Hindlimb muscle (tissue), 1 donor: ENCODE measurements at places on chromosomes 3 and 15. TPM values are rescaled to one million over a fixed set of nuclear protein-coding genes. Genes with fewer than 3 reads are reported as not detected.

GPR62 gene
- 0.67 TPM for polyA plus RNA-seq

COLQ gene
- polyA plus RNA-seq, result 17.8 TPM

CYP1A2 gene
- polyA plus RNA-seq, result not detected

OSBPL10 gene
- 10.9 TPM for polyA plus RNA-seq

DNA sequence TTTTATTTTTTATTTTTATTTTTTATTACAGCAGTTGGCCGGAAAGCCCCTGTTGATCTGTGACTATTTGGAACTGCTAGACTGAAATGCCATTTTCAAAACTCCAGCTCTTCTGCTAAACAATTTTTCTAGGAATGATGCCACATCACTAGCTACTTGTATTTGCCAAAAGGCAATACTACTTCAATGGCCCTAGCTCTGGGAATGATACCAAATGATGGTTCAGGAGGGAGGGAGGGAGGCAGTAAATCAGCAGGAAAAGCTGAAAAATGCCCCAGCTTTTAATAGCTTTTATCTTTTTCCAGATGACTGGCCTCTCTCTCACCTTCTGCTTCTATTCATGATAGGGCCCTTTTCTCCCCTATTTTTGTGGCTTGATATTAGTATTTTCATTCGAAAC lies 2.6 kb upstream of the CHL1 start:
- no peak for DNase-seq

DNA sequence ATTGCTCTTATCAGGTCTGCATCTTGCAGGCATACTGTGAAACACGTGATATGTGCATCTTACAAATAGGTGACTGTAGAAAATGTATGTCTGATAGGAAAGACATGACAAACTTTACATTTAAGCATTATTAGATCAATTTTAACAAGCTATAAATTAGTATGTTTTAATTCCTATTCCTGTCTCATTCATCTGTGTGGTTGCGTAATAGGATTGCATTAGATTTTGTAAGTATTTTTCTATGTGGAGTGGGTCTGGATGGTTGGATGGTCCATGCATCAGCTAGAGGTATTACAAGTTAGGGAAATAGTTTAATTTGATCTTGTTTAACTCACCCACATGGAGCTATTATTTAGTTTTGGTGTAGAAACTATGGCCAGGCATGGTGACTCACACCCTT lies 18.8 kb downstream of the ASTE1 start:
- no peak for DNase-seq

GRCh38 chr3:43629257-43629656 lies 7.4 kb upstream of the ANO10 start:
- no peak for DNase-seq

- no peak for DNase-seq
Measured at GRCh38 chr3:115401298-115401697, 222.0 kb upstream of the GAP43 start.

DNA sequence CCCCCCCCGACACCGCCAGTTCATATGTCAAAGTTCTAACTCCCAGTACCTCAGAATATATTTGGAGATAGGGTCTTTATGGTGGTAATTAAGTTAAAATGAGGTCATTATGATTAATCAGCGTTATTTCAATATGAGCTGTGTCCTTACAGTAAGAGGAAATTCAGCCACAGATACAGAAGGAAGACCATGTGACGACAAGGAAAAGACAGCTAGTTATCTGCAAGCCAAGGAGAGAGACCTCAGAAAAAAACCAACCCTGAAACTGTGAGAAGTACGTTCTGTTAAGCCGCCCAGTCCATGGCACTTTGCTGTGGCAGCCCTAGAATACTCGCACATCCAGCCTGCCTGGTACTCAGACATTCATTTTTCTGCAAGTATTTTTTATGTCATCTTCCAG lies 62.3 kb upstream of the ARL8B start:
- DNase-seq, result no peak

- peak; percentile 49 for DNase-seq
Measured at GRCh38 chr3:4271834-4272233, 31.3 kb upstream of the SETMAR start.

GRCh38 chr3:73536336-73536895 lies 88.3 kb downstream of the PDZRN3 start:
- no peak for DNase-seq

DNA sequence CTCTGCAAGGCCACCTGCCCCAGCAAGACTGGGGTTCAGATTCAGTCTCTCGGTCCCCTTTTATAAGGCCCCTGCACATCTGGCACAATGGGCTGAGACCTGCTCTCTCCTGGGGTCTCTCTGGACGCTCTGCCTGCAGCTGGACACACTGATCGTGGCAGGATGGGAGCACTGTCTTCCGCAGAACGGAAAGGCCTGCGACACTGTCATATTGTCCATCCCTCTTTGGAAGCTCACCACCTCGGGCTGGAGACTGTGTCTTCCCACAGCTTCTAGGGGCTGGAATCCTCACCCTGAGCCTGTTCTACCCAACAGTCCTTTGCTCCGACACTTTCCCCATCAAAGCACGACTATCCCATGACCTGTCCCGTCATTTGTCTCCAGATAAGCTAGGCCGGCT lies 11.5 kb upstream of the IGDCC4 start:
- DNase-seq, result no peak

DNA sequence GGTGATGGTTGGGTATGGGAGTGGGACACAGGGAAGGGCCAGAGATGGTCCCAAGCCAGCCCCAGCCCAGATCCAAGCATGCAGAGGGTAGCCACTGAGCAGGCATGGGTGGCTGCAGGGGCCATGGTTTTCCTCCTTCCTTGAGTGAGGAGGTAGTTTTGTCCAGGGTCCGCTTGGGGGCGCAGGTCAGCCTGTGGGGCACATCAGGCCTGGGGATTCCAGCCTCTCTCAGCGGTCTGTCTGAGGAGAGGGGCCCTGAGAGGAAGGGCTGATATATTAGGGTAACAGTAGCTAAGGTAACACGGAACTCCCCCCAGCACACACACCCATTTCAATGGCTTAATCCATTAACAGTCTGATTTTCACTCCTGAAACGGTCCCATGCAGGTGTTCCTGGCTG lies 22.7 kb upstream of the LCTL start:
- no peak for DNase-seq

DNA sequence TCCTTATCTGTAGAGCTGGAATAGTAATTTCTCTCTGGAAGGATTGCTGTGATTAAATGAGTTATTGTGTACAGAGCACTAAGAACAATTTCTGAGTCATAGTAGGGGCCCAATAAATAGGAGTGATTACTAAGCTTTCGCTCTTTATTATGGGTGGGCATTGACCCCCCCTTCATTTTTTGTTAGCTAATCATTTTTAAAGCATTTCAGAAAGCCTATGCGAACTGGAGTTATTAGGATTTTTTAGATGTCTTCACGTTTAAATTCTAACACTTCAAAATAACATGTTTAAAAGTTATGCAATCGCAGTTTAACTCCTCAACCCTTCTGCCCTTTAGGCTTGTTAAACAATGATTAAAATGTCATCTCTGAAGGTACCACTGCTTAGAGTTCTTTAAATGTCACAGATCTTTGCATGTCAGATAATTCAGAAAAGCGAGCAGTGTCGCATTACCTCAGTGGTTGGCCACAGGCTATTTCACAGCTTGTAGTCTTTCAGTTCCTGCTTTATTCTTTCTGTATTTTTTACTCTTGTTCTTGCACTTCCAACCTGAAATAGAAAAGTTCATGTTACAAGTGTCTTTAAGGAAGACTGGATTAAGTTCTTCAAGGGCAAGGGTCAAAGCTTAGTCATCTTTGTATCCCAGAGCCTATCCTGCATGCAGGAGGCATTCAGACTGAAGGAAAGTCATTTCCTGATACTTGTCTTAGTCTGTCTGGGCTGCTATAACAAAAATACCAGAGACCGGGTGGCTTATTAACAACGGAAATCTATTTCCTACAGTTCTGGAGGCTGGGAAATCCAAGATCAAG lies 102.9 kb downstream of the FNDC3B start:
- DNase-seq, result no peak

DNA sequence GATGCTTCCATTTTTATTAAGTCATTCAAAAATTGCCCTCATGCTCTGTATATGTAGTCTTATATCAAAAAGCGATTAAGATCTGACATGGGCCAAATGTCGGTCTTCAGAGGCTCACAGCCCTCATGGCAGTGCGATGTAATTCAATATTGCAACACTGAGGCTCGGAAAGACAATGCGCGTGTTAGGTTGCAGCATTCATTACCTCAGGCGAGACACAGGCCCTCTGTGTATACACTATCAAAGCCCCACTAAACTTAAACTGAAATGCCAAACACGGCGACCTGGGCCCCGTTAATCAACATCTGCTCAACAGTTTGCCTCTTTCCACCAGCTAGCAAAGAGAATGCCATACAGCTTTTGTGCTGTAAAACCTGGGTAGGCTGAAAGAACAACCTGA lies 413.4 kb downstream of the ERC2 start:
- DNase-seq, result no peak

DNA sequence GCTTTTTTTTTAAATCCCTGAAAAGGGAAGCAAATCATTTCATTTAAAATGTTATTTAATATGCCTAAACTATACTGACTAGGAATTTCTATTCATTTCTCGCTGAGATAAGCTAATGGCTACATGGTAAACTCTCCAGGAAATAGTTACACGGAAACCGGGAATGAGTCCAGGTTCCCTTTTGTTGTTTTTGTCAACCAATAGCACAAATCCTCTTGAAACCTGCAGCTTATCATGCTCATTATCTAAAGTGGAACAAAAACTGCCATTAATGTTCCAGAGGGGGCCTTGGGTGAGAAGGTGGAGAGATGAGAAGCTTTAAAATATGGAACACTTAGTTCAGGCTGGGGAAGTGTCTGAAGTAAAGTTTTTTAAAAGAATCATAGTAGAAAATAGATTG lies 113.5 kb upstream of the ALCAM start:
- DNase-seq, result no peak

- peak; percentile 80 for DNase-seq
Measured at GRCh38 chr3:171306631-171307030, 153.6 kb downstream of the TNIK start.
